ENCODE measurements at places on chromosomes 13 and 19. TPM values are rescaled to one million over a fixed set of nuclear protein-coding genes. Genes with fewer than 3 reads are reported as not detected.

The CYP2A7 gene
- not detected for total RNA-seq

The KCNN4 gene
- total RNA-seq, result 1.3 TPM

GRCh38 chr13:35848336-35849255, 282.6 kb downstream of the DCLK1 start:
- no peak for DNase-seq

DNA sequence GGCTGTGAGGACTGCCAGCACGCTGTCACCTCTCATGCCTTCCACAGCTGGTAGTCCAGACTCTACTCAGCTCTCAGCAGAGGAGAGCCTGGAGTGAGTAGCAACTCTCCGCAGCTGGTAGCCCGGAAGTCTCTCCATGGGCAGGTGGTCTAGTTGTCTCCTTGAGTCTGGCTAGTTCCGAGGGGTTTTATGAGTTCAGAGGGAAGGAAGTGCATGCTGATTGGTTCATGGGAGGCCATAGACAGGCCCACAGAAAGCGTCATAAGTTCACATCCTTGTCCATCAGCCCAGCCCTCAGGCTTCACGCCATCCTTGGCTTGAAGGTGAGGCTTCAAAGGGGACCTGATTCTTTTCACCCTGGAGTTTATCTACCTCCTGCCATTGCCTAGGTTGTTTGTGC, 2662.4 kb upstream of the PCDH20 start:
- DNase-seq, result no peak

DNA sequence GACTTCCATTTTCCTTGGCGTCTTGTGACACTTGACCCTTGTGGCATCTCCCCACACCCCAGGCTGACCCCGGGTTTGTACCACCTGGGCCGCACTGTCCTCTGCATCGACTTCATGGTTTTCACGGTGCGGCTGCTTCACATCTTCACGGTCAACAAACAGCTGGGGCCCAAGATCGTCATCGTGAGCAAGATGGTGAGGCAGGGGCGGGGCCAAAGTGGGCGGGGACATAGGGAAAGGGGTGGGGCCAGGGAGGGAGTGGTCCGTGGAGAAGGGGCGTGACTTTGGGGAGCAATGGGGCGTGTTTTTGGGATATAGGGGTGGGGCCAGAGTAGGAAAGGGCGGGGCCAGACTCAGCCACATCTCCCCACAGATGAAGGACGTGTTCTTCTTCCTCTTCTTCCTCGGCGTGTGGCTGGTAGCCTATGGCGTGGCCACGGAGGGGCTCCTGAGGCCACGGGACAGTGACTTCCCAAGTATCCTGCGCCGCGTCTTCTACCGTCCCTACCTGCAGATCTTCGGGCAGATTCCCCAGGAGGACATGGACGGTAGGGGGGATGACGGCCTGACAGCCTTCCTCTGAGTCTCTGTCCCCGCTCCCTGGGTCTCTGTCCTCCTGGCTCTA, 42.8 kb downstream of the TRPM4 start:
- no peak for DNase-seq

GRCh38 chr13:78784014-78784750, 125.2 kb upstream of the OBI1 start:
- DNase-seq, result no peak

DNA sequence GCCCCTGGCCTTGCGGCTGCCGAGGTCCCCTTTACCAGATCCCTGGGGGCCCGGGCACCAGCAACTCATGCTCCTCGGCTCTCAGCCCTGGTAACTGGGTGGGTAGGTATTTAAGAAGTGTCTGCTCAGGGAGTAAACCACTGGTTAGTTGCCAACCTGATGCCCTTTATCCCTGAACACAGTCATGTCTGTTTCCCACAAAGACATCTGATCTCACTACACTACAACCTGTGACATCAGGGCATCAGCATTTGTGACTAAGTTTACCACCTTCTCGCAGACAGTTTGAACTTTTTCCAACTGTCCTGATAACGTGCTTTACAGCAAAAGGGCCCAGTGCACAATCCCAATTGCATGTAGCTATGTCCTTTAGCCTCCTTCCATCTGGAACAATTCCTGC, 22.0 kb downstream of the GGACT start:
- no peak for DNase-seq
